Common myeloid progenitor, CD34-positive (primary cell): ENCODE measurements at places on chromosomes 11 and 22.

GRCh38 chr22:31337178-31337577 lies 9.0 kb downstream of the PATZ1 start:
- no peak for DNase-seq

DNA sequence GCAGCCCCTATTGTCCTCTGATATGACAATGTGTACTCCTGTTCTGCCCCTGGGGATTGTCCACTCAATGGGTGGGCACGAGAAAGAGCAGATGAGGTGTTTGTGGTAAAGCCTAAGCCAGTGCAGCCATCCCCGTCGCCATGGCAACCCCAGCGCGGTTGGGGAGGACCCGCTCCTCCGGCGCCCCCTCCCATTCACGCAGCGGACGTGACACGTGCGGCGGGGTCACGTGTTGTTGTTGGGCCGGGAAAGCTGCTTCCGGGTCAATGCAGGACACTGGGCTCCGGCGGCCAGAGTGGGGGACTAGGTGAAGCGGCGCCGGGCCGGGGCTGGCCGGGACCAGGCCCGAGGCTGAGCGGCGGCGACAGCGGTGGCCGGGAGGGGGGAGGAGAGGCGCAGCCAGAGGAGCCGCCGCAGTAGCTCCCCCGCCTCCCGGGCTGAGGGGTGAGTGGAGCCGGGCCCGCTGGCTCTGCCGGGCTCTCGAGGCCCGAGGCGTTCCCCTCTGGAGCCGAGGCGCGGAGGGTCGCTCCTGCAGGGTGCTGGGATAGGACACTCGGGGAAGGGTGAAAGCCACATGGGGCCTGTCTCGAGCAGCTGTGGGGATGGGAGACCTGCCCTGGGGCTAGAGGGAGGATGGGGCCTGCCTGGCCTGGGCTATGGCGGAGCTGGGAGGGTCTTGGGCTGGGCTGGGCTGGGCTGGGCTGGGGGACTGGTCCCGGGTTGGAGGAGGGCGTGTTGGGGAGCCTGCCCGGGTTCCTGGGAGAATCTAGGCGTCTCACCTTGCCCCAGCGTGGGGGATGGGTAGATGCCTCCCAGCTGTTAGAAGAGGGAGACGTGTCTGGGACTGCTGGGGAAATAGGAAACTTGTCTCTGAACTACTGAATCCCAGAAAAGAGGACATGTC lies at the start of gene TBCEL:
Gene TBCEL (plus strand): TSS at position 255 of the 904 bp plus-strand sequence. CDS start 21,589 bp downstream, outside the sequence.
- peak; percentile 85 for DNase-seq

GRCh38 chr22:43827003-43827735 lies 15.1 kb upstream of the EFCAB6 start:
- no peak for DNase-seq

DNA sequence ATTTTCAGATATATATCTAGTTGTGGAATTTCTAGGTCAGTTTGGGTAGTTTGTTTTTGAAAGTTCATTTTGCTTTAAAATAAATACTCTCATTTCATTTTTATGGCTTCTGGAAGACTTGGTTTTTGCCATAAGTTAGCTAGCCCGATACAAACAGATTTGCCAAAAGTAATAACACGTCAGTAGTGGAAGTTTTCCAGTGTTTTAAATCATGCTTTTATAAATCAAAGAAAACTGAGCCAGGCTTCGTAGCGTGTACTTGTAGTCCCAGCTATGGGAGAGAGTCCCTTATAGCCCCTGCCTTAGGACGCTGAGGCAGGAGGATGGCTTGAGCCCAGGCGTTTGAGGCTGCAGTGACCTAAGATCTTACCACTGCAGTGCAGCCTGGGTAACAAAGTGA lies 21.7 kb upstream of the MICALL1 start:
- no peak for DNase-seq
